ENCODE measurements at places on chromosomes 1 and 21.

GRCh38 chr1:204882479-204882878, 11.8 kb downstream of the NFASC start:
- DNase-seq: no peak

GRCh38 chr1:148363439-148363810, 119.7 kb downstream of the PPIAL4G start:
- no peak for DNase-seq

GRCh38 chr1:218473522-218473921, 128.4 kb downstream of the TGFB2 start:
- DNase-seq: no peak

DNA sequence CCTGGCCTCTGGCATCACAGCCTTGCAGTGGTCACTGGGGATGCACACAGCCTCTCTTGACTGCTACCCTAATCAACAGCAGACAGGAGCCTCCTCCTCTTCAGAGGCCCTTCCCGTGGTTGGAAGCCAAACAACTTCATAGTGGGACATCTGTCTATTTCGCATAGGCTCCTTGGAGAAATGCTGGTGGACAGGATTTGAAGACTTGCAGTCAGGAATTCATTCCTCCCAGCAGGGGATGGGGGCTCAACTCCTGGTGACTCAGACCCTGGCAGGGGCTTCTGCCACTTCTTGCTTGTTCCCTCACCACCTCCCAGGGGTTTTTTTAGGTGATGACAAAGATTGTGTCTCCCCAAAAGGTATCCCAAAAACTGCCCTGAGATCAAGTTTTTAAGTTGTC, 191.7 kb upstream of the CAMK1G start:
- DNase-seq: no peak

DNA sequence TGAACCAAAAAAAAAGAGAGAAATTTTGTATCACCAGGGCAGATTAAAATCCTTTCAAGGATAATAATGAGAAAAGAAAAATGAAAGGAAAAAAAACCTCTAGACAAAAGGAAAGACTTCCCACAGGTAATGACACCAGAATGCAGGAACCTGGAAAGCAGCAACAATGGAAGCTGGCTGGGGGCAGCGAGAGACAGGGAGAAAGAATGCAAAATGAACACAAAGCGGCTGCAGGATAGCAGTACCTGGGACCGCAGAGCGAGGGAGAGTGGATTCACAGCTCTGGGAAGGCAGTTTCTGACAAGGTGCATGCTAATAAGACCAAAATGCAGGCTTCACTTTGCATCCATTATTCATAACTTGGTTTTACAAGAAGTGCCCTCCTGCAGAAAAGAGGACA, 349.0 kb downstream of the SIPA1L2 start:
- no peak for DNase-seq

GRCh38 chr21:31180256-31181081, 142.2 kb upstream of the KRTAP19-8 start:
- no peak for DNase-seq

DNA sequence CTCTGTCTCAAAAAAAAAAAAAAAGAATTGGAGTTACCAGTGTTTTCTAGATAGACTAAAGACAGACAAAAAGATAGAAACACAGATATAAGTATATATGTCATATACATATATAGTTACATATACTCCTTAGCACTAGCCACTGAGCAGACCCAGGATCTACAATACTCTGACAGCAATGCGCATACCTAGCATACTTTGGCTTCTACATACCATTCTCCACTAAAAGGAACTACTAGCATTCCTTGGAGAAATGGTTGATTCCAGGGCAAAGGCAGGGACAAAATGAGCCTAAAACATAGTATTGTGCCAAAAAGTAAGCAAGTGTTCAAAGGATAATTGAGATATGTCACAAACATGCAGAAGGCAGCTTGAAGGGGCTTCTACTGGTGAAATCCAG, 22.7 kb downstream of the SYNJ1 start:
- no peak for DNase-seq

DNA sequence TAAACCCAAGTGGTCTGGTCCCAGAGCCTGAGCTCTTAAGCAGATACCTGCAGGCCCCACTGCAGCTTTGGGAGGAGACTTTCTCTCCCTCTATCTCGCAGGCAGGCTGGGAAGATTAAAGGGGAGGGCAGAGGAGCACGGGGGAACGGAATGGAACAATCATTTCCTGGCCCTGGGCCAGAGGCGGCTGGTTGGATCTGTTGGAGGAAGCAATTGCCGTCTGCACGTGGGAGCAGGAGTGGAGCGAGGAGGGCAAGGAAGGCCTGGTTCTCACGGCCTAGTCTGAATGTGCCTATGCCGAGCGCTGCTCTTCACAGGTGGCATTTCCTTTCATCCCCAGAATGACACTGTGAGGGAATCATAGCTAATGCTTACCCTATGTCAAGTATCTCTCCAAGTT, 23.7 kb downstream of the NKAIN1 start:
- DNase-seq: no peak

DNA sequence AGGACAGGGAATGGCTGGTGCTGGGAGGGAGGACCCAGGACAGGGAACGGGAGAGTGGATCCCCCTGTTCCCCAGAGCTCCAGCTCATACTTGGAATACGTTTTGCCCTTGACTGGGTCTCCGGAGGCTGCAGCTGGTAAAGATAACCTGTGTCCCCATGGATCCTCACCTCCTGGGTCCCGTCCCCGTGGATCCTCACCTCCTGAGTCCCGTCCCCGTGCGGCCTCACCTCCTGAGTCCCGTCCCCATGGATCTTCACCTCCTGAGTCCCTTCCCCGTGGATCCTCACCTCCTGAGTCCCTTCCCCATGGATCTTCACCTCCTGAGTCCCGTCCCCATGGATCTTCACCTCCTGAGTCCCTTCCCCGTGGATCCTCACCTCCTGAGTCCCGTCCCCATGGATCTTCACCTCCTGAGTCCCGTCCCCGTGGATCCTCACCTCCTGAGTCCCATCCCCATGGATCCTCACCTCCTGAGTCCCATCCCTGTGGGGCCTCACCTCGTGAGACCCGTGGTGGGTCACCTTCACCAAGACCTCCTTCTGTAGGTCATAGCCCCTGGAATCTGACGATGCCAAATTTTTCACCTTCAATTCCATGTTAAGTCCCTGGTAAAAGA, 61.4 kb downstream of the SCCPDH start:
- no peak for DNase-seq

DNA sequence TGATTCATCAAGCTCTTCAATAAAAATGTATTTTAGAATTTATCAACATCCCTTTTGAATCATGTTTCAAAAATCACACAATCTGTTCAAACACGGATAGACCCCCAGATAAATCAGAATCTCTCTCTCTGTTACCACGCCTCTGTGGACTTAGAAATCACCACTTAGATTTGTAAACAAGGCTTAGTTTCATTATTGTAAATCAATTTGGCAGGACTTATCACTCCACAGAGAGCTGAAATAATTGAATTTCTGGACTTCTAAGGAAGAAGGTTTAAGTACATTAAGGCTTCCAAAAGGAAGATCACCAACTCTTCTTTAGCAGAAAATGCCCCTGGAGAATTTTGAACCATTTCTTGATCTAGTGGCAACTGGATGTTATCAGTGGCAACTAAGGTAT, 100.4 kb downstream of the APP start:
- DNase-seq: no peak

DNA sequence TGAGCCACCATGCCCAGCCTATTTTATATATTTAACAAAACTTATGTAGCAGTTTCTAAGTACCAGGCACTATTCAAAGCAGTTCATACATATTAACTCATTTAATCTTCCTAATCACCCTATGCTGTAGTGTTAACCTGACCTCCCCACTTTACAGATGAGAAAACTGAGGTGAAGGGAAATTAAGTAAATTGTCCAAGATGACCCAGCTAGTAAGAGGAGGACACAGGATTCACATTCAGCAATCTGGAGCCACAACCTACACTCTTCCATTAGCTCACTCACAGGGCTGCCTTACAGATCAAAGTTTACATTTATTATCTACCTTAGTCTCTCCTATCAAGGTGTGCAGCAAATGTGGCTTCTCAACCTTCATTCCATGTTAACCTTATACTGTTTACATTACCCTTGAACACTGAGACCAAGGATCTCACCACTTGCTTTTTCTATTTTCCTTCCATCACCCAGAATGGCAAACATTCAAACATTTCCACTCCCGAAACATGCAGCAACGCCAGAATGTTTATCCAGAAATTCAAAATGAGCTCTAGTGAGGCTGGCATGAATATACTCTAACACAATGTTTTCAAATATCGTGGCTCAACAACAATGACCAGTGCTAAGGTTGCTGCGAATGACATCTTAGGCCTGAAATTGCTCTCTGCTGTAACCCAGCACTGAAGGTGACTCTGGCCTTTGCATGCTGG, 24.5 kb downstream of the HIVEP3 start:
- no peak for DNase-seq

DNA sequence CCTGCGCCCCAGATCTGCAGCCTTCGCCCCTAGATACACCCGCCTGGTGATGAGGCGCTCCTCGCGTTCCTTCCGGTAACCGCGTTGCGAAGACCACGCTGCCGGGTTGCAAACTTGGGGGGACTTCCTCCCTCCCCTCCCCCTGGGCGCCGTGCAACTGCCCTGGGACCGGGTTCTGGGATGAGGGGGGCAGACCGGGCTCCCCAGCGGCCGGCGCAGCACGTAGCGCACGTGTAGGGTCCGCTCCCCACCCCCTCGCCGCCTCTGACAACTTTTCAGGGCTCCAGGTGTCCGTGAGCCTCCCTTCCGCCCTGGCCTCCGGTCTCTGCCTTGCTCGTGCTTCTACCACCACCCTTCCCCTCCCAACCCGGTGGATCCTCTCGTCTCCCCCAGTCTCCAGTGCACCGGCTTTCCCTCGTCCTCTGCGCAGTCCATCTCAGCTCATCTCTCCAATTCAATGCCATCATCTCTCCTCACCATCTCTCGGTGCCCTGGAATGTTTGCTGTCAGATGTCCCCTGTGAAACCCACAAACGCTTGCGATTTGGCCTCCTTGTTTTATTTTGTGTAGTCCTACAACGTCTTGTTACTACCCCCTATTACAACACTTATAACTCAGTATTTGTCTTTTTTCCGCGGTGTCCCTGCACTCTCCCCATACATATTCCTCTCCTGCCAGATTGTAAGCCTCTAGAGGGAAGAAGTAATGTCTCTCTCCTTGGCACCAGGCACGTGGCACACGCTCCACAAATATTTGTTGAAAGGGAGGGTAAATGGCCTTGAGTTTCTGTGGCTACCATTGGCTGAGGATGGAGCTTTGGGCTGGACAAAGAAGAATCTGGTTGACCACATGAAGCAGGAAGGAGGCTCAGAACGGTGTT, 782 bp downstream of the PCAT6 start:
- peak; percentile 52 for DNase-seq

DNA sequence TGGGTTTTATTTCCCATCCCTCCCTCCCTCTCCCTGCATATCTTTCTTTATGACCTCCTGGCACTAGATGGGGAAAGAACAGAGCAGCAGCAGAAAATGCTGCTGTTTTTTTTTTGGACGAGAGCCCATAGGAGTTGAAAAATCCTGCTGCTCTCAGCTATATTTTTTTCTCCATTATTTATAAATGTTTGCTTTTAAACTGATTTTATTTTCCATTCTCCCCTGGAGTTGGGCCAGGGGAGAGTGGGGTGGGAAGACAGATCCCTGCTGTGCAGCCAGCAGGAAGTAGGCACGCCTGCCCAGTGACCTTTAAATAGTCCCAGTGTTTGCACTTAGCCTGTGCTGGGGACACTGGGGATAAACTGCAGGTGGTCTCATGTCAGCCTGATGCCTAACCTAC, 17.4 kb downstream of the SFT2D2 start:
- DNase-seq: no peak
